ENCODE measurements at places on chromosomes 3 and 15. TPM values are rescaled to one million over a fixed set of nuclear protein-coding genes. Genes with fewer than 3 reads are reported as not detected.

GRCh38 chr3:51082363-51082762 is 302.7 kb upstream of the MANF start:
- DNase-seq: no peak

DNA sequence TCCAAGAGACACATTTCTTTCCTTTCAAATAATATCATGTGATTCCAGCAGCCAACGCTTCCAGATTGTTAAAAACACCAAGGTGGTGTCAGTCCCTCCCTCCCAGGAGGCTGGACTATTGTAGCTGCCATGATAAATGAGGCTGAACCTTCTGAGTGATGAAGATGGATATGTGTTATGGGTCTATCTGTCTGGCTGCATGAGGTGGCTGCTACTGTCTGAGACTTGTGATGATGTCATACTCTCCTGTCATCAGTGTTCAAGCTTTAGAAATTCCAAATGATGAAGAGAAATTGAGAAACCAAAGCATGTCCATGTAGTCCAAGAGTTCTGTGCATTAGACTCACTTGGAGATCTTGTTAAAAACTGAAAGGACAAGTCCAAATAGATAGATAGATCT is 683.0 kb downstream of the NTRK3 start:
- DNase-seq: no peak

- no peak for DNase-seq
Observed at GRCh38 chr3:16816048-16816780, 68.5 kb upstream of the PLCL2 start.

GRCh38 chr3:150697646-150698045 is 6.1 kb downstream of the ERICH6 start:
- no peak for DNase-seq

The CD96 gene
- 27.0 TPM for polyA plus RNA-seq

DNA sequence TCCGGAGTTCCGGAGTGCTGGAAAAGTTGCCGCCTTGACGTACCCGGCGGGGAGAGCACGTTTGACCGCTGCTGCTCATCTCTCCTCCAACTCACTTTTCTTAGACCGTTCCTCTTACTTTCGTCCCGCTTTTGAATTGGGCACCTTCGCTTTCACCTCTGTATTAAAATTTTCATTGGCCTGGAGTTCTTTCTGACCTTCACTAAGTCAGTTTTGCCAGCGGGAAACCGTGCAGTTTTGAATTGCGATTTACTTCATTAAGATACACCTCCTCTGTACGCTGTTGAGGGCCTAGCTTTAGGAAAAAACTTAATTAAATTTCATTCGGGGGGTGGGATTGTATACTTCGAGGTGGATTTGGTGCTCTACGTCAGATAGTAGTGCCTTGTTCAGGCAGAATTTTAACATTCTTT is 1.3 kb downstream of the GMPS start:
- no peak for DNase-seq

- DNase-seq: peak; percentile 56
Observed at GRCh38 chr3:197458179-197458707, 97.5 kb downstream of the BDH1 start.

DNA sequence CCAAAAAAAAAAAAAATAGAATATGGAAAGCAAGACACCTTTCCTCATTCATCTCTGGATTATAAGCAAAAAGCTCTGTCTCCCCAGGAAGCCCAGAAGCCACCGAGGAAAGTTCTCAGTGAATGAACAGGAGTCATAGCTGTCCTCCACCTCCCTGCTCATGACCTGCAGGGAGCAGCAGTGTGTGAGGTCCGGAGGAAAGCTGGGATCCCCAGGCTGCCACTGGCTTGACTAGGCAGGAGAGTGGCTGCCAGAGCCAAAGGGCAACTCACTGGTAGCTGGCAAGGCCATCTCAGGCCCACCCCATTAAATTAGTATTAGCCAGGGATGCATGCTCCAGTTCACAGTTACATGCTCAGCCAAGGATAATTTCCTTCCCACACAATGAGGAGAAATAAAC is 191.6 kb upstream of the STT3B start:
- DNase-seq: no peak

DNA sequence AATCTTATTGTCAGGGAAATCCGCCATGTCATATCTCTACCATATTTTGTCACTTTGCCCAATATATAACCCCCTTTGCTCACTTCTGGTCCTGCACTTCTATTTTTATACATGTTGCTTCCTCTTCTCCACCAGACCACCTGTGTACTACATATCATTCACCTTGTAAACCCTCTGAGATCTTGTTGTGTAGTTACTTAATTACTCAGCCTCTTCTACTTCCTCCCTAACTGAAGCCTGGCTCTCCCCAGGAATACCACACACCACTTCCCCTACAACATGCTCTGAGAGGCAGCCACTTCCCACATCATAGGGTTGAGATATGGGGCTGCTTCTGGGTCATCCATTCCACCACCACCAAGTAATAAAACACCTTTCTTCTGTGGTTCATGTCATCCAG is 10.0 kb downstream of the HEXA start:
- DNase-seq: no peak

DNA sequence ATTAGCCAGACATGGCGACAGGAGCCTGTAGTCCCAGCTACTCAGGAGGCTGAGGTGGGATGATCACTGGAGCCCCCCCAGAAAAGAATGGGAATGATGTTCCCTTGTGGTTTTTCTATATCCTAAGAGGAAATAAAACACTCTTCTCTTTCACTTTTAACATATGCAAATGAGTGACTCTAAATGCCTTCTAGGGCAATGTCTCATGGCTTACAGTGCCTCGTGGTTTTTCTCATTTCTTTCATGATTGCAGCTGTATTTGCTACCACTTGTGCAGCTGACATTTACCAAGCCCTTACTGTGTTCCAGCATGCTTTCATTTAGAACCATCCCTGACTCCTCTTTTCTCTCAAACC is 26.4 kb downstream of the STOML1 start:
- DNase-seq: peak; percentile 91

Data from thymus (tissue), 14 donors.